ENCODE measurements at places on chromosomes 16 and 17.

- DNase-seq = no peak
Observed at GRCh38 chr17:77222356-77222755, 81.6 kb downstream of the SEC14L1 start.

GRCh38 chr16:11493531-11493929 is 93.2 kb downstream of the LITAF start:
- no peak for DNase-seq

DNA sequence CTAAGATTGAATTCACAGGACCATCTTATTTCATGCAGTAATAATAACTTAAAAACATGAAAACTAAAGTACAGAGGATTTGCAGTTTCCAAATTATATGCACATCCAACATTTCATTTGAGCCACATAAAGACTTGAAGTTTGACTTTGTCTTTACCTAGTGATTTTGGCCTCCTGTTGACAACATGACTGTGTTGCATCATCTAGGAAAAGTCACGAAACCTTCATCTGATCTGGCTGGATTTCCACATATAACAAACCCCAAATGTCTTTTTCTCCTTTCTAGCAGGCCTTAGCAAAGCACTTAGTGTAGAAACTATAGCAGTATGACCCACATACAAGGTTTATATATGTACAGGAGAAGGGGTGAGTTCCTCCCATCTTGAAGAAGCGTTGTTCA is 406.5 kb upstream of the CDH5 start:
- no peak for DNase-seq

DNA sequence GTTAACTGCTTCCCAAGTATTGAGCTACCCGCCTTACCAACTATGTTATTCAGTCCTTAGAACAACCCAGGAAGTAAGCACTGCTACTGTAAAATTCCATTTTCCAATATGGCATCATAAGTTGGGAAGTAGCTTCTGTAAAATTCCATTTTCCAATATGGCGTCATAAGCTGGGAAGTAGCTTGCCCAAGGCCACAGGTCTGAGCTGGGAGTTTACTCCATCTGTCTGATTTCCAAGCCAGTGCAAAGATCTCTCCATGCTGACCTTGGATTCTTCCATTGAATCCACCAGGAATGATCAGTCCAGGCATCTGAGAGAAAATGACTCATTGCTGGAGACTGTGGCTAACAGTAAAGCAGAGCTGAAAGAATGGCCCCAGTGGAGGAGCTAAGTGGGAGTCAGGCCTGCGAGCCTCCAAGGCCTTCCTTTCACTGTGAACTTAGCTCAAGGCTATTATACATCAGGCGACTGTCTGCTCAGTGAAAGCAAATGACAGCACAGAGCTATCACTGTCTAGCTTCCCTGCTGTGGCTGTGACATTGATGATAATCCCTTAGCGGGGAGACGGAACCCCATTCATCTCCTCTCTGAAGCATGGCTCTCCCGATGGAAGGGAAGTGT is 430.4 kb downstream of the HAPSTR1 start:
- DNase-seq = no peak

GRCh38 chr17:79835953-79836509 is 3.2 kb downstream of the CBX4 start:
- DNase-seq = no peak

GRCh38 chr17:50565402-50566350 is 5.2 kb downstream of the CACNA1G start:
- DNase-seq = no peak

- no peak for DNase-seq
Observed at GRCh38 chr16:85332175-85332574, 219.9 kb upstream of the CIBAR2 start.

- DNase-seq = peak; percentile 76
Observed at GRCh38 chr17:61130330-61130729, 269.3 kb upstream of the TBX2 start.

- no peak for DNase-seq
Observed at GRCh38 chr16:87603684-87604633, 1.7 kb downstream of the JPH3 start.

DNA sequence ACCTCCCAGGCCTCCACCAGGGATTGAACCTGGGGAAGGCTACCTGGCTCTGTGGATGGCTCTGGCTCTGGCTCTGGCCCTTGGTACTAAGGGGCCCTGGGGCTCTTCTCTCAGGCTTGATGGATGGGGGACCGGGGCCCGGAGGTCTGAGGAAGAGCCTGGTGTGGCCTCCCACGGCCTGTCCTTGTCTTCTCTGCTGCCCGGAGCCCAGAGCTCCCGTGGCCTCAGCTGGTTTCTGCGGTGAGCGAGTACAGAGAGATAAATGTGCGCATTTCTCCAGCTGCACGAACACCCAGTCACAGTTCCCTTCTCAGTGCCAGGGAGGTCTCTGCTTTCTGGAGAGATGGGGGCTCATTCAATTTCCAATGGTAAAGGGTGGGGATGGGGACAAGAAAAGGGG is 9.2 kb downstream of the MGAT5B start:
- no peak for DNase-seq

DNA sequence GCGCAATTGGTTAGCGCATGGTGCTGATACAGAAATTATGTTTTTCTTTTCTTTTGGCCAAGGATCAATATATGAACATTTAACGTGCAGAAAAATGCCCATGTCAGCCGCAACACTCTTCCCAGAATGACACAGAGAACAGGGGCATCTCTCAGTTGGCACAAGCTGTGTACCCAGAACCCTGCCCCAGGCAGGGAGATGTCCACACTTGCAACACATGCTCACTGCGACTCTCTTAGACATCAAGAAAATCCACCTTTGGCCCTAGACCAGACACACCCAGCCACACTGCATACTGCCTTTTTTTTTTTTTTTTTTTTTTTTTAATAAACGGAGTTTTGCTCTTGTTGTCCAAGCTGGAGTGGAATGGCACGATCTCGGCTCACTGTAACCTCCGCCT is 17.0 kb downstream of the PITPNA start:
- DNase-seq = no peak

DNA sequence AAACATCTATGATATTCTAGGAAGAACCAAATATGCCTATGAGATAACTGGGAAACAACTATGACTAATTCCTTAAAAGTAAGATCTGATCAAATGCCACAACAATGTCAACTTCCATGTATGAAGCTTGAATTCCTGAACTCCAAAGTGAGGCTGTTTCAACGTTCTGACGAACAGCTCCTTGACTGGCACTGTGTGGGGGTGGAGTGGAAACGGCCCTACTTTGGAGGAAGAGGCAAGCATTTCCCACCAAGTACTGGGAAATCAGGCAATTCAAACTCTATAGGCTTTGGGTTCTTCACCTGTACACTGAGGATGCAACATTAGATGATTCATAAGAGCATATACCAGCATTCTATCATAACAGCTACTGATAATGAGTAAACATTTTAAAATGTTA is 187.2 kb downstream of the CDK5R1 start:
- DNase-seq = no peak

DNA sequence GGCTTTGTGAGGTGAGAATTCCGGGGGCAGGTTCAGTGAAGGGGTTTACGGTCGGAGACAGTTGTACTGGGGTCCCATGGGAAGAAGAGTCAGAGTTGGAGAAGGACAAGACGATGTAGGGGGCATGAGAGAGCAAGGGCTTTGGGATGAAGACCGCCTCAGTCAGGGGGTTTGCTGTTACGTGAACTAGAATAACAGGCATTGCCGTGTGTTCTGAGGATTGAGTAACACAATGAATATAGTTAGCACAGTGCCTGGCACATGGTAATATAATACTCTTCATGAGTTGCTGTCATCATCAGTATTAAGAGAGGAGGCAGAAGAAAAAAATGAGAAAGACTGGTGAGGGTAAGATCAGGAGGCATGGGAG is 577 bp downstream of the ZNF646 start:
- DNase-seq = no peak

GRCh38 chr16:79317521-79317920 is 283.0 kb downstream of the MAF start:
- DNase-seq = no peak

- DNase-seq = no peak
Observed at GRCh38 chr17:46877466-46877865, 26.1 kb downstream of the WNT9B start.

GRCh38 chr16:79582789-79583188 is 17.7 kb downstream of the MAF start:
- DNase-seq = no peak

- DNase-seq = no peak
Observed at GRCh38 chr16:89266521-89267134, 49.1 kb downstream of the ZNF778 start.

DNA sequence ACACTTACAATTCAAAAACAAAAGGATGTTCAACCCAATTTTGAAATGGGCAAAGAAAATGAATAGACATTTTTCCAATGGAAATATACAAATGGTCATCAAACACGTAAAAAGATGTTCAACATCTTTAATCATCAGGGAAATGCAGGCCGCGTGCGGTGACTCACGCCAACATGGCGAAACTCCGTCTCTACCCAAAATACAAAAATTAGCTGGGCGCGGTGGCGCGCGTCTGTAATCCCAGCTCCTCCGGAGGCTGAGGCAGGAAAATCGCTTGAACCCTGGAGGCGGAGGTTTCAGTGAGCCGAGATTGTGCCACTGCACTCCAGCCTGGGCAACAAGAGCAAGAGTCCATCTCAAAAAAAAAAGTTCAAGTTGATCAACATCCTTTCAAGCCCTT is 1.8 kb upstream of the CLUAP1 start:
- DNase-seq = no peak

- DNase-seq = no peak
Observed at GRCh38 chr16:5422643-5423496, 325.3 kb upstream of the EEF2KMT start.

GRCh38 chr16:69350536-69351133 is 951 bp downstream of the TMED6 start:
- DNase-seq = no peak

GRCh38 chr17:9887508-9887907 is 17.6 kb downstream of the RCVRN start:
- no peak for DNase-seq

DNA sequence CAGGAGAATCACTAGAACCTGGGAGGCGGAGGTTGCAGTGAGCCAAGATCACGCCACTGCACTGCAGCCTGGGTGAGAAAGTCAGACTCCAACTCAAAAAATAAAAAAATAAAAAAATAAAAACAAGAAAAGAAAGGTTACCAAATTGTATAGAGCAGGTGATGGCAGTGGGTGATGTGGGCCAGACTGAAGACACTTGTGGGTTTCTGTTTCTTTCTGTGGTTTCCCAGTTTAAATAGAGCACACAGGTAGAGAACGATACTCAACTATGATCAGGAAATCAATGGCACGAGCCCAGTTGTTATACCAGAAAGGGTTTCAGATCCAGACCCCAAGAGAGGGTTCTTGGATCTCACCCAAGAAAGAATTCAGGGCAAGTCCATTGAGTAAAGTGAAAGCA is 32.6 kb downstream of the NUBP1 start:
- no peak for DNase-seq

DNA sequence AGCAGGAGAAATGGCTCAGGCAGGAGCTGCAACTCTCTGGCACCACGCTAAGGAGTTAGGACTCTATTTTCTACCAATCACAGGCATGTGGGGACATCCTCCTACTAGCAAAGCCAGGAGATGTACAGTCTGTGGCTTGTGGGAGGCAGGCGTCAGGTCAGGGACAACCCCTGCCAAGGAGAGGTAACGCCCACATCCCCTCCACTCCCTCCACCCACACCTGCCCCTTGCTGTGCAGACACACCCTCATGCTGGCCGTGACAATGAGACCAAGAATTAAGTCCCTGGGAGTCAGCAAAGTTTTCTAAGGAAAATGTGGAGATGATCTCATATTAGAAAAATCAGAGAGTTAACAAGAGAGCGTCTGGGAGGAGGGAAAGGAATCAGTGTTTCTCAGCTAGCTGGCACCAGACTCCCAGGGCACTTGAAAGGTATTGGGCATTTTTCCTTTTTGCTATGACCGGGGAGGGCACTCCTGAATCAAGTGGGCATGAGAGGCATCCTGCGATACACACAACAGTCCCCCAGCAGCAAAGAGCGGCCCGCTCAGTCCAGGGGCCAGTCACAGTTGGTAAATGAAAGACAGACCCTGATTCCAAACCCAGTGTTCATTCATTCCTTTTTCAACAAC is 87.3 kb upstream of the RPL38 start:
- no peak for DNase-seq

GRCh38 chr17:70110443-70110880 is 35.4 kb downstream of the KCNJ16 start:
- DNase-seq = no peak

GRCh38 chr17:38544839-38545209 is 60.9 kb downstream of the SRCIN1 start:
- no peak for DNase-seq

DNA sequence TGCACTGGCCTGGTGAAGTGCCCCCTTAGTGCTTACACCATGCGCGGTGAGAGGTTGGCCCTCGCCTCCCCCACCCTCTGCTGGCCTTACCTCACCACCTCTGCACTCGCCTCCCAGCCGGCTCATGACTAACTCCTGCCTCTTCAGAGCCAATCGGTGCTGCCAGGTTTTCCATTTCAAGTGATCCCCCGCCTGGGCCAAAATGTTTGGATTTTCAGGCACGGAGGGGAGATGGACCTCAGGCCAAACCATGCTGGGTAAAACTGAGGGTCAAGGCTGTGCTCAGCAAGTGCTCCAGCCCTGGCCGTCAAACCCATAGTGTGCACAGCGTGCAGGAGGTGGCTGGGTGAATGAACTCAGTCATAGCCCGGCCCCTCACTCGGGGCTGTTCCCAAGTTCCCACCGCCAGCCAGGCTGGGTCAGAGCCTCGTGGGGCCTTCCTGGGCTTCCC is 175.4 kb downstream of the SEC14L1 start:
- no peak for DNase-seq

GRCh38 chr17:82236142-82236971 is 7.5 kb downstream of the SLC16A3 start:
- no peak for DNase-seq

DNA sequence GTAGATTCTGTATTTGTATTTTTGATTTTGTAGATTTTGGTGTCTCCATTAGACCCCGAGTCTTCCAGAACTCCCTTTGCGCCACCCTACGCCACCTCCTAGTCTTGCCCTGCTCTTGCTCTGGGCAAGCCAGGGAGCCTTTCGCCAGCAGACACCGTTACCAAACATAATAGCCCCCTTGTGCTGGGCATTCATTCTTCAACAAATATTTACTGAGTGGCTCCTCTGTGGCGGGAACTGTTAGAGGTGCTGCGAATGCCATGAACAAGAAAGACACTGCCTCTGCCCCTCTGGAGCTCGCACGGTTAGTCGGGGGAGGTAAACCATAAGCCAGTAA is 841 bp upstream of the GPT2 start:
- no peak for DNase-seq

DNA sequence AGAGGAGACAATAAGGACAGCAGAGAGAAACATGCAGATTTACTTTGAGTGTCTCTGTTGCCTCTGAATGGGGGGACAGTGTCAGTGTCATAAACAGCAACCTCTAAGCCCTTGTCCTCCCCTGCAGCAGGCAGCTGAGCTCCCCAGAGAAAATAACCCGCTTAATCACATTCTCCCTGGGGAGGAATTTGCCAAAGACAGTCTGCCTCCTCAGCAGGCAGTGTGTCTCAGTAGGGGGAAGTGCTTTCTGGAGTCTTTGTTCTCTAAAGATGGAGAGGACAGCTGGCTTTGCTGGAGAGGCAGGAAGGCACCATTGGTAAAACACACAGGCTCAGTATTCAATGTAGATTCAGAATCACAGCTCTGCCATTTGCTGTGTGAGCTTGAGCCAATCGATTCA is 16.1 kb downstream of the TEKT5 start:
- no peak for DNase-seq

GRCh38 chr16:81669473-81670350 is 109.4 kb upstream of the PLCG2 start:
- no peak for DNase-seq

GRCh38 chr16:49282690-49283375 is 1.2 kb upstream of the CBLN1 start:
- no peak for DNase-seq

- peak; percentile 24 for DNase-seq
Observed at GRCh38 chr17:29622337-29623282, at the start of gene CORO6. CORO6 (minus strand) TSS chr17:29622912; CDS start chr17:29621421, 1,491 bp downstream.
